Cardiac muscle cell (in vitro differentiated cells and primary cell): ENCODE measurements at places on chromosomes 13 and 19. TPM values are rescaled to one million over a fixed set of nuclear protein-coding genes. Genes with fewer than 3 reads are reported as not detected.

DNA sequence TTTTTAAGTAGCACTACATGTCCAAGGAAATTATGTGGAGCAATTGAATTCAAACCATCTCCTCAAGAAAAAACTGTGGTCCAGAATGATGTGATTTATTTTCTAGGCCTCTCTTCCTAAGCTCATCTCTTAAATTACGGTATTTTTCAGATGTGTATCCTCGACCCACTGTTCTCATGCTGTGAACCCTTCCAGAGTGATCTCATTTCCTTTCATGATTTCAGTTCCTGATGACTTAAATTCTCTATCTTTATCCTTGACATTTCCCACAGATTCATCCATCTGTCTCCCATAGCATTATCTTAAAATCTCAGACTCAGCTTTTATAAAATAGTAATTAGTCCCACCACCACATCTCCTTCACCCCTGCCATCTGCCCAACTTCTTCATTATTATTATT, 117.6 kb upstream of the SPRY2 start:
- DNase-seq = no peak

DNA sequence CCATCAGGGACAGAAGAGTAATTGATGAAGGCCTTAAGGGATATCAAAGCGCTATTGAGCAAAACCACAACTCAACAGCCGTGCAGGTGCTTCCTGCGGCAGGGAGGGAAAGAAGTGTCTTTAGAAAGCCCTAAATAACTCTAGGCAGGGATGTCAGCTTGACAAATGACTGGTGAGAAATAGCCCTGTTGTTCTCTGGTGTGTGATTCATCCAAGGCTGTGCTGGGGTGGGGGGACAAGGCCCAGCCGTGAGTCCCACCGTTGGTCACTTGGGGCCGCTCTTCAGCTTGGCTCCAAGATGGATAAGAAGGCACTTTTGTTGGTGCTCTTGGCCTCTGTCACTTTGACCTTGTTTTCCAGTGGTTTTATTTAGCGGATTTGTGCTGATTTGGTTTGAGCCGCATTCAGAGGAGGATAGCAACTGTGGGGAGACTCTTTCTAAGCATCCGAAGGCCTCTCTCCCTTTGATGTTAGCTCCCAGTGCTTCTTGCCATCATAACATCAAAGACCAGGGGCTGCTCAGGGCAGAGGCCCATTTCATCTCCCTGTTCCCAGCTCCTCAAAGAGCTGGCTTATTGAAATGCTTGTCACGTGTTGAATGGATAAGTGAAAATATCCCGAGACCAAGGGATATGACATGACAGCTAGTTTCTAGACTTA, 130.3 kb upstream of the SERP2 start:
- peak; percentile 87 for DNase-seq

DNA sequence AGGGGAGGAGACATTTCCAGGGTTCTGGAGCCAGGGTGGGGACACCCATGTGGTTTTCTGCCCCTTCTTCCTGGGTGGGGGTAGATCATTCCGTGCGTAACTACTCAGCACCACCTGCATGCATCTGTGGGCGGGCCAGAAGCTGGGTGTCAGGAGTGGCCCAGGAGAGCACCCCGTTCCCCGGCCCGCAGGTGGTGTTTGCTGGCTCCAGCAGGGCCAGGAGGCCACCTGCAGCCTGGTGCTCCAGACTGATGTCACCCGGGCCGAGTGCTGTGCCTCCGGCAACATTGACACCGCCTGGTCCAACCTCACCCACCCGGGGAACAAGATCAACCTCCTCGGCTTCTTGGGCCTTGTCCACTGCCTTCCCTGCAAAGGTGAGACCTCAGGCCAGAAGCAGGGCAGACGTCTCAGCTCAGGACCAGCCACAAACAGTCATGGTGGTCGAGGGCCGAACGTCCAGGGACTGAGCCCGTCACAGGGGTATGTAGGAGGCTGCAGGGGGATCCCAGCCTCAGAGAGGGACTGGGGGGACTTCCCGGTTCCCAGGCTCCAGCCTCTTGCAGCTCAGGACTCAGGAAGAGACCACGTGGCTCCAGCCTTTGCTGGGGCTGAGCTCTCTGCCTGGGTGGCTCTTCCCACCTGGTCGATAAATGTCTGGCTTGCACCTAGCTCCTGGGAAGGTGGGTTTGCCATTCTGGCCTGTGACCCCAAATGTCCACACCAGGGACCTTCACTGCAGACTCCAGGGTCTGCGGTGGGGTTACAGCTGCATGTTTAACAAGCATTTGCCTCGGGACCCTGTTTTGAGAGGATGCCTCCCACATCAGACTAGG, 1.6 kb downstream of the FSTL3 start:
- DNase-seq = no peak

Gene TINCR
- total RNA-seq = 1.3 and 2.4 TPM in 2 replicates

GRCh38 chr13:96803456-96804100, 190.7 kb downstream of the OXGR1 start:
- DNase-seq = no peak

GRCh38 chr19:1616396-1616795, 11.1 kb upstream of the UQCR11 start:
- peak; percentile 82 for DNase-seq

Gene SH2D3A
- total RNA-seq = 0.39 and 1.6 TPM in 2 replicates
